Stimulated activated CD4-positive, alpha-beta T cell treated with anti-CD3 and anti-CD28 coated beads, Interleukin-4, amount 100 ng/mL, for 1 hour (primary cell): ENCODE measurements at places on chromosomes 6 and 20.
A peak's percentile ranks its signal among the peaks of the same experiment; 100 is the strongest.

DNA sequence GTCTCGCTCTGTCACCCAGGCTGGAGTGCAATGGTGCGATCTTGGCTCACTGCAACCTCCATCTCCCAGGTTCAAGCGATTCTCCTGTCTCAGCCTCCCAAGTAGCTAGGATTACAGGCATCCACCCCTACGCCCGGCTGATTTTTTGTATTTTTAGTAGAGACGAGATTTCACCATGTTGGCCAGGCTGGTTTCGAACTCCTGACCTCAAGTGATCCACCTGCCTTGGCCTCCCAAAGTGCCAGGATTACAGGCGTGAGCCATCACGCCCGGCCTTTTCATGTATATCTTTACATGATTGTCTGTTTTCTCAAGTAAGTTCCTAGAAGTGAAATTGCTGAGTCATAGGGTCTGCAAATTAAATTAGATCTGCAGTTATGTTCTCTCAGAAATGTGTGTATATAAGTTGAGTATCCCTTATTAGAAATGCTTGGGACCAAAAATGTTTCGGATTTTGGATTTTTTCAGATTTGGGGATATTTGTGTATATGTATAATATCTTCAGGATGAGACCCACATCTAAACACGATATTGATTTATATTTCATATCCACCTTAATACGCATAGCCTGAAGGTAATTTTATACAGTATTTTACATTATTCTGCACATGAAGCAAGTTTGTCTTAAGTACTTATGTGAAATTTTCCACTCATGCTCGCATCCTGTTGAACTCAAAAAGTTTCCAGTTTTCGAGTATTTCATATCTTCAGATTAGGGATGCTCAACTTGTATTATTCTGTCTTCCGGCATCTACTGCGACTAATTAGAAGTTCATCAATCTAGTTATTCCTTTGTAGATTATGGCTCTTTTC is 40.4 kb downstream of the TAB2 start:
- DNase-seq = no peak

- DNase-seq = no peak
Observed at GRCh38 chr20:1105599-1106194, 12.7 kb upstream of the PSMF1 start.

- DNase-seq = peak; percentile 63
Observed at GRCh38 chr6:41940759-41941279, 789 bp downstream of the CCND3 start.

- DNase-seq = no peak
Observed at GRCh38 chr20:10667077-10667401, 6.8 kb downstream of the JAG1 start.

DNA sequence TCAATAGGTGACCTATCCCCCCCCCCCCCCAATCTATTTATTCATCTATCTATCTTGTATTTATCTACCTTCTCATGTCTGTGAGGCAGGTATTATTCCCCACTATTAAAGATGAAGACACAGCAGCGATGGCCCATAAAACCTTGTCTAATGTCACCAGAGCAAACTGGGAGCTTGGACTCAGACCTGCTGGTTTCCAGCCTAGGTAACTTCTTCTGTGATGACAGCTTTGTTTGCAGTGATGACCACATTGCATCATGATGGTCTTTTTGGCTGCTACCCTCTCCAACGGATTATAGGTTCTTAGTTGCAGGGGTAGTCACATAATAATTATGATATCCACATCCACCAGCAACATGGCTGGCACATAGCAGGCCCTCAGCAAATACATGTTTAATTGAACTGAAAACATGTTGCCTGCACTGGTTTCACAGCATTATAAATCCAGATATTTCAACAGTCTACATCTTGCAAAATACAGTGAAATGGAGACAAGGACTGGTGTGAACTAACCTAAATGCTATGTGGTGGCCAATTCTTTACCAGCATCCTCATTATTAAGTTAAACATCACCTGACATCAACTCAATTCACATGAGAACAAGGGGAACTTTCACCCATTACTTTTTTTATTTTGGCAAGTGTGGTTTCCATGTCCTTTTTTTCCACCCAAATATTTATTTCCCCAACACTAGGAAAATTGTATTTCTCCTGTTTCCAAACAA is 712.5 kb upstream of the NRSN1 start:
- no peak for DNase-seq

DNA sequence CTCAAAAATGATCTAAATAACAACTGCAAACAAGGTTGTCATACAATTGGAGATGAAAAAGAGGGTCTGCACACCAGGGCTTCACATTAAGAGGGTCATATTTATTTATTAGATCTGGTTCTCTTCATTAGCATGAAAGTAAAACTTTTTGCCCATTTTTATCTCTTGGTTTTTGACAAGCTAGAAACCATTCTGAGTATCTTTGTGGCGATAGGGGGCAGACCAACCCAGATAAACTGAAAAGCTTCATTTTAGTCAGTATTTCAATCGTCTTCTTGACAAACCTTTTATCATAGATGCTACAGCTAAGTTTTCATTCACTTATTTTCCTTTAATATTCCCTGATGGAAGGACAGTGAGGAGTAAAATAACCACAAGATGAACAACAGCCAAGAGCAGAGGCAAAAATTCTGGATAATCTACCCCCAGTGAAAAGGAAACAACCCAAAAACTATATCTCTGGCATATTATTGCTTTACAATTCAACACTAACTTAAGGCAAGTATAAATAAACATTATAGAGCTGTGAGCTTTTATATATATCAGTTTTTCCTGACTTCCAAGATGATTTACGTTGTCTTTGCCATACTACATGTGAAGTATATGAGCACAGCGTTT is 45.2 kb downstream of the THEMIS start:
- peak; percentile 41 for DNase-seq

GRCh38 chr20:19616620-19617019 is 141.4 kb upstream of the RIN2 start:
- DNase-seq = no peak

GRCh38 chr6:56866917-56867522 is 87.9 kb upstream of the BEND6 start:
- no peak for DNase-seq

- no peak for DNase-seq
Observed at GRCh38 chr6:85892346-85892745, 249.7 kb upstream of the SYNCRIP start.
